Activated naive CD8-positive, alpha-beta T cell treated with anti-CD3 and anti-CD28 coated beads, Interleukin-2, amount 50 U/mL, for 24 hours (primary cell): ENCODE measurements at places on chromosomes 7 and 10.

- H3K36me3 ChIP-seq = no peaks in the 10 kb centered on the region
- no peak overlapping the region for H3K27ac ChIP-seq
- no peak for DNase-seq
- no peaks in the 10 kb centered on the region for H3K4me1 ChIP-seq
These were observed 511.4 kb upstream of the GALNT17 start for GRCh38 chr7:70620333-70621055.

DNA sequence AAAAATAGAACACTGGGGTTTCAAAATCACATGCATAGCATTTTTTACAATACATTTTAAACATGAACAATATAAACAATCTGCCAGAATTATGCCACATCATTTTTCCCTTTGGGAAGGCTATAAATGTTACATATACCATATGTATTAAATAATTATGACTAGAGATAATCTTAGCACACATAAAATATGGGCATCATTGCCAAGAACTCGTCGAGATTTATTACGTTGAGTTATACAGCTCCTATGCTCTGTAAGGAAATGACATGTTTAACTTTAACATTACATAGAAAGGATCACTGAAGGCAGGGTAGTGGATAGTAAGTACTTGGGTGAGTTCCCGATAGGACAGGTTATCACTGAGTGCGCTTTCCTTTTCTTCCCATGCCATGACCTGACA, 267.8 kb downstream of the PARD3 start:
- no peak overlapping the region for H3K4me3 ChIP-seq
- no peaks in the 10 kb centered on the region for H3K27me3 ChIP-seq
- H3K36me3 ChIP-seq = no peaks in the 10 kb centered on the region
- H3K4me1 ChIP-seq = no peaks in the 10 kb centered on the region
- no peak for DNase-seq
- H3K27ac ChIP-seq = no peak overlapping the region

DNA sequence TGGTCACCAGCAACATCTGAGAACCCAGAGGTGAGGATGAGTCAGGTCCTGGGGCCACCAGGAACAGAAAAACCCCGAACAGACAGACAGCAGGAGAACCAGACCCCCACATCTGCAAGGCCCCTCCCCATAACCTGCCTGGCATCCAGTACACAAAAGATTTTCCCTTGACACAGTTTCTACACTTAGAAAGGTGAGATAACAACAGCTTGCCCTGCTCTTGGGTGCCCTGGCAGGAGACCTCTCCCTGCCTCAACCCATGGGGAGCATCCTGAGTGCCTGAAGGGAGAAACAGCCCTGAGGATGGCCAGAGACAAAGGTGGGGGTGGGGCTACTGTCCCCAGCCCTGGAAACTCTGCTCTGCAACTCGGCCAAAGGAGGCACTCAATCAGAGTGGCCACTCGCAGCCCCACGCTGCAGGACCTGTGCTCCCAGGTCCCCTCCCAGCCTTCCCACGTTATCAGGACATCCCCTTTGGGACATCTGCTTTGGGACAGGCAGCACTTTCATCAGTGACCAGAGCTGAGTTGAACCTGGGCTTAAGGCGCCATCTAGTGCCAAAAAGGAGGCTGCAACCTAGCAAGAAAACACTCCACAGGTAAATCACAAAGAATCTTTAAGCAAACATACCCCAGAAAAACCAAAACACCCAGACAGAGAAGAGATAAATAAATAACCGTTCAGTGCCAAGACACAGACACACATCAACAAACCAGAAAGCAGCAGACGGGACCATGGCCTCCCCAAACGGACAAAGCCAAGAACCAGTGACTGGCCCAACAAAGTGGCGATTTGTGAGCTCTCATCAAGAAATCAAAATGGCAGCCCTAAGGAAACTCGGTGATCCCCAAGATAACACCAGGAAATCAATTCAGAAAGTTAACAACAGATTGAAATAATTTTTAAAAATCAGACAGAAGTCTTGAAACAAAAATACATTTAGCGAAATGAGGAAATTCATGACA, 233.7 kb downstream of the PTPRN2 start:
- peaks cover 4% of the 10 kb centered on the region for H3K27me3 ChIP-seq
- DNase-seq = no peak
- peaks cover 3% of the 10 kb centered on the region for H3K36me3 ChIP-seq
- no peak overlapping the region for H3K4me3 ChIP-seq
- H3K4me1 ChIP-seq = no peaks in the 10 kb centered on the region

GRCh38 chr7:76351372-76351771, 7.4 kb downstream of the YWHAG start:
- DNase-seq = no peak
- no peak overlapping the region for H3K4me3 ChIP-seq
- peaks cover 79% of the 10 kb centered on the region for H3K4me1 ChIP-seq
- H3K36me3 ChIP-seq = peaks cover 77% of the 10 kb centered on the region
